ENCODE measurements at places on chromosomes 16 and 17. TPM values are rescaled to one million over a fixed set of nuclear protein-coding genes. Genes with fewer than 3 reads are reported as not detected.

Gene CYB5D1
- 11.7 TPM for total RNA-seq

Gene PITPNM3
- 0.26 TPM for total RNA-seq

Gene SULT1A1
- 5.2 TPM for total RNA-seq

Gene DPEP1
- 0.26 TPM for total RNA-seq

Gene SLC52A1
- 0.32 TPM for total RNA-seq

Gene LRRC59
- 84.9 TPM for total RNA-seq

Gene ARHGDIG
- total RNA-seq = 0.77 TPM

Gene PRSS36
- 0.17 TPM for total RNA-seq

Gene ZNF598
- total RNA-seq = 12.0 TPM

Gene WNT9B
- total RNA-seq = not detected

Gene DOC2A
- total RNA-seq = 0.34 TPM

Gene C16orf96
- total RNA-seq = under 0.01 TPM

Gene GDPD3
- 0.95 TPM for total RNA-seq

Gene MEOX1
- 0.16 TPM for total RNA-seq

Gene NDRG4
- total RNA-seq = 20.0 TPM

Gene SLFN11
- 35.1 TPM for total RNA-seq

Gene VMP1
- 122 TPM for total RNA-seq

Gene FOXC2
- 0.17 TPM for total RNA-seq

Gene LGALS9C
- total RNA-seq = not detected

Gene RASL10B
- total RNA-seq = 1.1 TPM

Gene COG7
- 15.5 TPM for total RNA-seq

Gene CEP112
- total RNA-seq = 4.3 TPM

Gene SLC13A2
- not detected for total RNA-seq

Gene COPZ2
- total RNA-seq = 102 TPM

Gene RAPGEFL1
- total RNA-seq = 0.52 TPM

Gene KIF2B
- total RNA-seq = not detected

Gene CETP
- total RNA-seq = not detected

Gene TEKT5
- total RNA-seq = 0.34 TPM

Gene CEMP1
- total RNA-seq = not detected

Gene CDRT15L2
- total RNA-seq = not detected

Gene GNG13
- not detected for total RNA-seq

Gene RAB37
- 0.60 TPM for total RNA-seq

Gene CFAP97D1
- total RNA-seq = not detected

Gene CCL14
- not detected for total RNA-seq

Gene NKD1
- total RNA-seq = under 0.01 TPM

Gene TBC1D3
- total RNA-seq = not detected

Gene MYO15B
- total RNA-seq = 3.9 TPM

Gene PLA2G10
- total RNA-seq = not detected

Gene SPNS1
- total RNA-seq = 25.5 TPM

Gene CACNB1
- total RNA-seq = 7.1 TPM

Gene SLC16A13
- 0.47 TPM for total RNA-seq

Gene DHX8
- total RNA-seq = 34.8 TPM

Gene DLG4
- total RNA-seq = 16.3 TPM

Gene ATP2A3
- 3.8 TPM for total RNA-seq

Gene CLEC18B
- 0.47 TPM for total RNA-seq
